ENCODE measurements at places on chromosomes 7 and 10.

DNA sequence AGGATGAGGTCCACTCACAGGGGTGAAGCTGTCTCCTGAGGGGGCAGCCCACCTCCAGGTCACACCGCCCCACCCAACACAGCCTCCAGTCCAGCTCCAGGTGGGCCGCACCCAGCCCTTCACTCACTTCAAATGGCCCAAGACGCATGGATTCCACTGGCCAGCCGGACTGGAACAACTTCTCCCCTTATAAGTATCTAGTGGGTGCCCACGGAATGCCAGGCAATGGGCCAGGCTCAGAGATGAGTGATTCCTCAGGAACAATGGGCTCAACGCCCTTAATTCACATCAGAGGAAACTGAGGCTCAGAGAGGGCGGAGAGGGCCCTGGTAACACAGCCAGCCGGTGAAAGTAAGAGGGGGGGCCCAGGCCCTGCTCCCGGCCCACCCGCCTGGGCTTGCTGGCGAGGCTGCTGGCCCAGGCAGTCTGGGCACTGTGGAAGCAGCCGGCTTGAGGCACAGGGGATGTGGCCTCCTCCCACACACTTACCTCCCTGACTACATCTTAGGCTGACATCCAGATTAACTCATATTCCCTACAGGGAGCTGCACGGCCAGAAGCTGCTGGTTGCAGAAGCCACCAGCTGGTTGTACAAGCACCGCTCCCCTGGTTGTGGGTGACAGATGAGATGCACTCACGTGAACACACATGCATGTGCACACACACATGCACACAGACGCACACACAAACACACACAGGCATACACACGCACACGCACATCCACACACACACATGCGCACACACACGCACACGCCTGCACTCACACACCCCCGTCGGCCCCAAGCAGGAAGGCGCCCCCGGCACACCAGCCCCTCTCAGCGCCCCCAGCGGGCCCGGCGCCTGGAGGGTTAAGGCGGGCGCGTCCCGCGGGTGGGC lies 1.0 kb upstream of the FAM20C start:
- DNase-seq = peak; percentile 72

DNA sequence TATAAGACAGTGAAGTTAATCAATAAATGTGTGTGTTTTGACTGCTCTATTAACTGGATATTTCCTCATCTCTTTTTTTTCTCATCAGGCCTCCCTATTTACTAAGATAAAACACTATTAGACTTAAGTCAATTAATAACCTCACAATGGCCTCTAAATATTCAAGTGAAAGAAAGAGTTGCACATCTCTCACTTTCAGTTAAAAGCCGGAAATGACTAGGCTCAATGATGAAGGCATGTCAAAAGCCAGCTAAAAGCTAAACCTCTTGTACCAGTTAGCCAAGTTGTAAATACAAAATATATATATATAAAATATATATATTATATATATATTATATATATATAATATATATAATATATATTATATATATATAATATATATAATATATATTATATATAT lies 127.0 kb upstream of the MEOX2 start:
- DNase-seq = no peak

DNA sequence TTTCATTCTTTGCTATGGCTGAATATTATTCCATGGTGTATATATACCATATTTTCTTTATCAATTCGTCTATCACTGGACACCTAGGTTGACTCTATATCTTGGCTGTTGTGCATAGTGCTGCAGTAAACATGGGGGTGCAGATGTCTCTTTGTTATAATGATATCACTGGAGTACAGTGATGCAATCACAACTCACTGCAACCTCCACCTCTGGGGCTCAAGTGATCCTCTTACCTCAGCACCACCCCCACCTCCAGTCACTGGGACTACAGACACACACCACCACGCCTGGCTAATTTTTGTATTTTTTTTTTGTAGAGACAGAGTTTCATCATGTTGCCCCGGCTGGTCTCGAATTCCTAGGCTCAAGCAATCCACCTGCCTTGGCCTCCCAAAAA lies 15.6 kb downstream of the KLHL7 start:
- no peak for DNase-seq

DNA sequence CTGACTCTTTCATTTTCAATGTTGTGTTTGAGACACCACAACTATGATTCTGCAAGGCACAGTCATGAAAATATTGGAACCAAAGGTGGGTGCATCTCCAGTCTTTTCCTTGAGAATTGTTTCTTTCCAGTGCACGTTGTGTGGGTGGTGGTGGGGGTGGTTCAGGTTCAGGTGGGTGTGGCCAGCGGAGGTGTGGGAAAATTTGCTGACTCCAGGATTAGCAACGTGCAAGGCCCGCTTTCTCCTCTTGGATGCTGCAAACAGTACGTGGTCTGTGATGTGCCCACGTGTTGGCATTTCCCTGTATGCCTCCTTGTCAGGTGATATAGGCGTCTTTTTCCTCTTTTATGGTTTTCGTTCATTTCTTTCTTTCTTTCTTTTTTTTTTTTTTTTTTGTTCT lies 59.1 kb downstream of the CAMK1D start:
- DNase-seq = no peak

- DNase-seq = no peak
Observed at GRCh38 chr7:5223646-5224340, 33.8 kb downstream of the WIPI2 start.

DNA sequence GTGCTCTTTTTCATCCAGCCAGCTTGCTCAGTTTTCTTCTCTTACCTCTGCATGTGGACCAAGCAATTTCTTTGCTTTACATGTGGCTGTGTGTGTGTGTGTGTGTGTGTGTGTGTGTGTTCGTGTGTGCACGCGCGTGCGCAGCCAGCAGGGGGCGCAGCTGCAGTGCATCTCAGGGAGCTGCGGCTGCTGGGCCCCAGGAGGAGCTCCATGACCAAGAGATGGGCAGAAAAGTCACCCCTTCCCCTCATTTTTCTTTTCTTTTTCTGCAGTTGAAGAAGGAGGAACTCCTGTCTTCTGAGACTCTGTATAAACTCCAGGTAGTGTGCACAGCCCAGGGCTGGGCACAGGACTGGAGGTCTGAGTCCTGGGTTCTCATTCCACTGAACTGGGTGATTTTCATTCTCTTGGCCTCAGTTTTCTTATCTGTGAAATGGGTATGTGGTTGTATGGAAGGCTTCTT lies 41.8 kb downstream of the BLNK start:
- DNase-seq = peak; percentile 72

DNA sequence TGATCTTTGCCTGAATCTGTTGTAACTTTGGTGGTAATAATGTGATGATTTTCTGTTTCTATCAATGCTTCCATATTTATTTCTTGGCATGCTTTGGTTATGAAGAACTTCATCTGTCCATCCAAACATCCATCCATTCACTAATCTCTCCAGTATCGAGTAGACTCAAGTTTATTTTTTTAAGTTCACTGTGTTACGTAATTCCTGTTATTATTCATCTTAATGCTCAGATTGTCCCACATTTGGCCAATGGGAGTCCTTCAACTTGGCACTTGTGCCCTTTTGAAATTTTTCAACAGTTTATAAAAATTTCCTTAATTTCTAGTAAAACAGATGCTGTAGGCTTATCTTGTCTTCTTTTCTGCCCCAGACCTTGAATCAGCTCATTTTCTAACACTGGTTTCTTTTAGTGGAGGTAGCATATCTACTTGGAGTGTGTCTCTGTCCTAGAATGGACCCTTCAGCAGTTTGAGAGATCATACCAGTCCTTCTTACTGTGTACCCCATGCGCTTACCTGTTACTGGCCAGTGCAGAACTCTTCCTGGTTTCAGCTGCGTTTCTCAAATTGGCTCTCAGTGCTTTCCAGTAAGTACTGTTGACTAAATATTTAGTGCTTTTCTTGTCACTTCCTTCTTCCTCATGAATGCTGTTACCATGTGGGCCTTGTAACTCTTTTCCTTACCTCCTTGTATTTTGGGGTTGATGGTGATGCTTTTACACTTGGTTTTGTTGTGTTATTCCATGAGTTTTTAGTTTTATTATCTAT lies 100.8 kb downstream of the MLLT10 start:
- no peak for DNase-seq

DNA sequence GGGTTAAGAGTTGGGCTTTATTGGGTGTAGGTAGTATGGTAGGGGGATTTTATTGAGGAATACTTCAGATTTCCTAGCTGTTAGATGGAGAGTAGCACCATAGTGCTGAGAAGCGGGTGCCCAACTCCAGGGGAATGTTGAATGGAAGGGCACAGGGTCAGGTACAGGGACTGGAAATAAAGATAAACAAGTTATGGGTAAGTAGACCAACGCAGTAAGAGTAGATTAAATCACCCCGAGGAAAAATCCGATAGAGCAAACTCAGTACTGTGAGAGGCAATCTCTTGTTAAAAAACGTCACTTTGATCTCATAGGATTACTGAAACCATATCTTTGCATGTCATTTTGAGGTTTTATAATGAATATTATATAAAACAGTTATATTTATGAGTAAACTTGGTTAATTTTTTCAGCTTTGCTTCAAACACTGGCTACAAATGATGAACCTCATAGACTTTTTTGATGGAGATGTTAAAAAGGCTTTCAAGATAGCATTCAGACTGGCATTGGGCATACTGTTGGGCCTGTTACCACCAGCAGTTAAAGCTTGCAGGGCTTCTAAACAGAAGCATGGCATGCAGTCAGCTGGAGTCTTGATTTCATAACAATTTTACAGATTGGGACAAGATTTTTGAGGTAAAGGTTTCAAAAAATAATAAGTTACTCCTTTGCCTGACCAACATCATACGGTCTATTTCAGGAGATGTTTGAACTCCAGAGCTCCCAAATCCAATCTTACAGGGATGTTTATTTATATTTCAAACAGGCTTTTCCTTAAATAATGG lies 7.1 kb downstream of the AHR start:
- DNase-seq = no peak
